ENCODE measurements at places on chromosomes 2 and 18. TPM values are rescaled to one million over a fixed set of nuclear protein-coding genes. Genes with fewer than 3 reads are reported as not detected.

LINC00305 gene
- not detected for total RNA-seq

MFSD2B gene
- not detected for total RNA-seq

ZAP70 gene
- total RNA-seq = 2.2 TPM

DNA sequence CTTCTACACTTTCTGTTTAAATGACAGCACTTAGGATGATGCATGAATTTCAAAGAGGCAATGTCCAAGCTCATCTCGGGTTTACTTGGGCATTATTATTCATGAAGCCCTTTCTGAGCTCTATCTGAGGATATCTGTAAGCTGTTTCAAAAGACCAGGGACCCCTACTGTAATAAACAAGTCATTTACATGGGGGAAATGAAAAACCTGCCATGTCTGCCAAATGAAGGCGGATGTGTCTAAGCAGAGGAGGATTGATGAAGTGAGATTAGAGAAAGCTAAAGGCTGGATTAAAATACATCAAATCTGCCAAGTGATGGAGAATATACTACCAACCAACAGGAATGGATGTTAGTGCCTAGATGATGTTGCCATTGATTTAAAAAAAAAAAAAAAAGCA is 64.5 kb downstream of the SUCLG1 start:
- ATAC-seq = no peak

DNA sequence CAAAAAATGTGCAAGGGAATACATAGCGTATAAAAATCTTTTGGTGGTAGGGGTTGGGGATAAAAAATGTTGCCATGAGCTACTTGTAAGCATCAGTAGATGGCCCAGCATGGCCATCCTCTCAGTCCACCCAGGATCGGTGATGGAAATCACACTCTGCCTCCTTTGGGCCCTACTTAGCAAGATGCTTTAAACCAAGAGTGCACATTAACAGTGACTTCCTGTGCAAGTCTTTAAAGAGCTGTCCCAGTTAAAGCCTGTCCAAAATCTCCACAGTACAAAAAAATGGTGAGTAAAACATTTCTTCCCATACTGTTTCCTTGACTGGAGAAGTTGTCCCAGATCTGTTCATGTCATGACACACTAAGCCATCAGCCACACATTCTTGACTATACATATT is 18.0 kb downstream of the ANKRD44 start:
- no peak for ATAC-seq

GRCh38 chr18:4987452-4988405 is 209.3 kb downstream of the AKAIN1 start:
- ATAC-seq = no peak

All from gastroesophageal sphincter (tissue), 4 donors.